ENCODE measurements at places on chromosomes 13 and 19. TPM values are rescaled to one million over a fixed set of nuclear protein-coding genes. Genes with fewer than 3 reads are reported as not detected.

Gene LRRC25
- total RNA-seq, result not detected

Gene RNF225
- total RNA-seq, result 0.53 TPM

Gene LILRB1
- not detected for total RNA-seq

Gene POSTN
- total RNA-seq, result not detected

Gene MIER2
- total RNA-seq, result 19.9 TPM

Gene ZNF878
- total RNA-seq, result not detected

Gene FBL
- 189 TPM for total RNA-seq

Gene CBY2
- total RNA-seq, result not detected

Gene CYTH2
- 49.0 TPM for total RNA-seq

GRCh38 chr19:51946602-51947001, 19.3 kb downstream of the ZNF613 start:
- no peaks in the 10 kb centered on the region for H3K27me3 ChIP-seq
- H3K27ac ChIP-seq, result no peak overlapping the region
- no peak overlapping the region for H3K4me3 ChIP-seq
- no peaks in the 10 kb centered on the region for H3K4me1 ChIP-seq
- H3K36me3 ChIP-seq, result peaks cover 35% of the 10 kb centered on the region
- DNase-seq, result no peak

DNA sequence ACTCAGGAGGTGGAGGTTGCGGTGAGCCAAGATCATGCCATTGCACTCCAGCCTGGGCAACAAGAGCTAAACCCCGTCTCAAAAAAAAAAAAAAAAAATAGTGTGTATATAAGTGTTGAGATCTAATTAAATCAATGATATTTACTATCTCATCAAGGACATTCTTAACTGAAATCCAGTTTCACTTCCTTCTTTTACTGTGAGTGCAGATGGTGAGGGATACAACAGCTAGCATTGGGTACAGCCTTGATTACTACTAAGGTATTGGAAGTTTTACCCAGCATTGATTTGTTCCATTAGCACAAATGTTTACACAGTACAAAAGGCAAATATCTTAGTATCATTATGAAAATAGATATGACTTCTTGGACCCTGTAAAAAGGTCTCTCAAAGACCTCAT, 546.6 kb downstream of the KCTD12 start:
- no peaks in the 10 kb centered on the region for H3K4me1 ChIP-seq
- DNase-seq, result no peak
- no peaks in the 10 kb centered on the region for H3K36me3 ChIP-seq
- H3K27me3 ChIP-seq, result no peaks in the 10 kb centered on the region

DNA sequence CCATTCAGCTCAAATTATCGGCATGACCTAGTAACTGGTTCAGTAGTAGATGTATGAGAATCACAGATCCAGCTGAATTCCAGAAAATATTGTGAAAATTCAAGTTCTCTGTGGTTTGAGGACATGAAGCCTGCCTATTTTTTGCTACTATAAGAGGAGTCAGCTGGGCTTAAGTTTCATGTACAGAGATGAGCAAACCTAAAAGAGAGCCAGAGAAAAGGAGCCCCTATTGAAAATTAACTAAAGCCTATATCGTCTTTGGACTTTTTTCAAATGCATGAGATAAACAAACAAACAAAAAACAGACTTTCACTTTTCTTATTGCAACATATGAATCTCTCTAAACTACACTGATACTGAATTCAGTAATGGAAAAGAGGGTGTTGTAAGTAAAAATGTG, 106.8 kb upstream of the SPRY2 start:
- H3K27me3 ChIP-seq, result no peaks in the 10 kb centered on the region
- H3K27ac ChIP-seq, result no peak overlapping the region
- no peaks in the 10 kb centered on the region for H3K4me1 ChIP-seq
- DNase-seq, result no peak
- no peak overlapping the region for H3K4me3 ChIP-seq
- H3K36me3 ChIP-seq, result no peaks in the 10 kb centered on the region

- no peak overlapping the region for H3K4me3 ChIP-seq
- H3K4me1 ChIP-seq, result peaks cover 9% of the 10 kb centered on the region
- no peak overlapping the region for H3K27ac ChIP-seq
- H3K27me3 ChIP-seq, result no peaks in the 10 kb centered on the region
- peaks cover 90% of the 10 kb centered on the region for H3K36me3 ChIP-seq
Measured at GRCh38 chr19:36060430-36060829, 5.7 kb downstream of the WDR62 start.

DNA sequence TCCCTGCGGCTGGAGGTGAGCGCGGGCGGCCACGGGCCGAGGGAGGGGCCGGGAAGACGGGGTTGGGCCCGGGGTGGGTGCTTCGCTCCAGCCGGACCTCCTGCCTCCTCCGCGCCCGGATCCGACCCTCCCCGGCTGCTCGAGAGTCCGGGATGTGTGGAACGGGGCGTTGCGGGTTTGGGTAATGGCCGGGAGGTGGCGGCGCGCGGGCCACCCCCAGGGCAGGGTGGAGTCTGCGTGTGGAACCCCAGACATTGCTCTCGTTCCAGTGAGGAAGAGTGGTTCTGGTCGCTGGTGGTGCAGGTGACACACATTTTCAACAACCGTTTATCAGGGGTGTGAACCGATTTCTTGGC, 38.8 kb downstream of the ARHGEF7 start:
- H3K4me3 ChIP-seq, result peak overlapping the region; percentile 91
- H3K36me3 ChIP-seq, result peaks cover 33% of the 10 kb centered on the region
- H3K4me1 ChIP-seq, result peaks cover 18% of the 10 kb centered on the region
- H3K27me3 ChIP-seq, result peaks cover 9% of the 10 kb centered on the region
- peak overlapping the region; percentile 88 for H3K27ac ChIP-seq

DNA sequence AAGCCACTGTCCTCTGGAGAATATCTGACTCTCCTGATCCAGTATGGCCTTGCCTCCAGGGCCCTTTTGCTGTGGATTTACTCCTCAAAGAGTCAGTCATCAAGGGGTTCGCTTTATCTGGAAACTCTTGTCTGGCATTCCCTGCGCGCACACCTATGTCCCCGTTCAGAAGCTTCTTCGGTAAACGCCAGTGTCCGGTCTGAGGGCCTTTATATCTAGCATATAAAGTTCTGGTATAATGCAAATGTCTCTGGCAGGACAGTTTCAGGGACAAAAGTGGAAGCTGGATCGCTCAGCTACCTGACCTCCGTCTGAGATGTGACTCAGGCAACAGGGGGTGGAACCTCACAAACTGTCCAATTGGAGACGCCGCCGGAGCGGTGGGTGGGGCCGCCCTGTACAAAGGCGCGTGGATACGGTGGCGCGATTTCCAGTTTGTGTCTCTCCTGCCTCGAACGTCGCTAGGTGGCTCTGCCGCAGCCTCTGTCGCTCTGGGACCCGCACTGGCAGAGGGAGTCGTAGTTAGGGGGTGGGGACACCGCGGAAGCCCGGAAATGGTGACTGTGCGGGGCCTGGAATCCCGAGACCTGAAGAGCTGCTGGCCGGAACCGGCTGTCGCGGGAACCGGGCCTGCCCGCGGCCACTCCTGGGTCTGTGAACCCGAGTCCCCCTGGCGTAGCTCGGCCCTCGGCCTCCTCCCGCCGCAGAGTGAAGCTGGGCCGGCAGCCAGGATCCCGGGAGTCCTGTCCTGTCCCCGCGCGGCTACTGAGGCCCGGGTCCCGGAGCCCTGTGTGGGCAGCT, 10.6 kb upstream of the ZNF709 start:
- H3K36me3 ChIP-seq, result no peaks in the 10 kb centered on the region
- DNase-seq, result peak; percentile 58
- peaks cover 6% of the 10 kb centered on the region for H3K4me1 ChIP-seq
- H3K27ac ChIP-seq, result 0 out of 2 replicates have a peak overlapping the region, but pooled peaks have one; percentile 14
- no peaks in the 10 kb centered on the region for H3K27me3 ChIP-seq
- H3K4me3 ChIP-seq, result peak overlapping the region; percentile 34

DNA sequence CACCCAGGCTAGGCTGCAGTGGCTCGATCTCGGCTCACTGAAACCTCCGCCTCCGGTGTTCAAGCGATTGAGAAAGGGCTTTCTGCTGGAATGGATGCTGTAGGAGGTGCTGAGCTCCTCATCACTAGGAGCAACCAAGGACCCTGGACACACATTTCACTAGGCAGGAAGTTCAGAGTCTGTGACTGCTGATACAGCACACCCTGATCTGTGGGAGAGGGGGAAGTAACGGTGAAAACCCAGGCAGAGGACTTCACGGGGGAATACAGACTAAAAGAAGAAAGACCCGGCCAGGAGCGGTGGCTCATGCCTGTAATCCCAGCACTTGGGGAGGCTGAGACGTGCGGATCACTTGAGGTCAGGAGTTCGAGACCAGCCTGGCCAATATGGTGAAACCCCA, 11.9 kb upstream of the NOTCH3 start:
- no peaks in the 10 kb centered on the region for H3K27me3 ChIP-seq
- no peak for DNase-seq
- peaks cover 24% of the 10 kb centered on the region for H3K4me1 ChIP-seq
- no peak overlapping the region for H3K4me3 ChIP-seq
- no peak overlapping the region for H3K27ac ChIP-seq
- no peaks in the 10 kb centered on the region for H3K36me3 ChIP-seq

DNA sequence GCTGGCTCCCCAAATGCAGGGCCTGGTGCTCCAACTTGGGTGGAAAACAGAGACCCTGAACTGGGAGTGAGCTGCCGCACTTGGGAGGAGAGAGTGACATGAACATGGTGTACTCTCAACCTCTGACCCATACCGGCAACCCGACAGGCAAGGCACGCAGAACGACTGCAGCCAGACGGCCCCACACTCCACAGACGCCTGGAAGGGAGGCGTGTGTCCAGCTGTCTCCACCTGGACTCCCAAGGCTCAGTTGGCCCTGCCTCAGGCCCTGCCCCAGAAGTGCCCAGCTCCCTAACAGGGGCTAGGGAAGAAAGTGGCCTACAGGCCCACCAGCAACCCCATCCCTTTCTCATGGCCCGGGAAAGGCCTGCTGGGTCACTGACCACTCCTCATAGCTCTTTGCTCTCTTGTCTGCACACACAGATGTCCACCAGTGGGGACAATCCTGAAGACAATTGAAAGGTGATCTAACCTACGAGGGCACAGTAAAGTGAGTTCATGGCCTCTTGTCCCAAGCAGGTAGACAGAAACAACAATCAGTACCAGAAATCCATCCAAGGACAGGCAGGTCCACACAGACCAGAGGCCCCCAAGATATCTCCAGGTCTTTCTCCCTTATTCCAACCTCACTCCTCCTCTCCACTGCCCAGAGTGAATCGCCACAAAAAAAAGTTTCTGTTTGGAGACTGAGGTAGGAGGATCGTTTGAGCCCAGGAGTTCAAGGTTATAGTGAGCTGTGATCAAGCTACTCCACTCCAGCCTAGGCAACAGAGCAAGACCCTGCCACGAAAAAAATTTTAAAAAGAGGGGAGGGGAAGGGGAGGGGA, 28.2 kb downstream of the ELL start:
- H3K4me3 ChIP-seq, result no peak overlapping the region
- no peak overlapping the region for H3K27ac ChIP-seq
- no peak for DNase-seq
- peaks cover 13% of the 10 kb centered on the region for H3K4me1 ChIP-seq
- no peaks in the 10 kb centered on the region for H3K27me3 ChIP-seq

DNA sequence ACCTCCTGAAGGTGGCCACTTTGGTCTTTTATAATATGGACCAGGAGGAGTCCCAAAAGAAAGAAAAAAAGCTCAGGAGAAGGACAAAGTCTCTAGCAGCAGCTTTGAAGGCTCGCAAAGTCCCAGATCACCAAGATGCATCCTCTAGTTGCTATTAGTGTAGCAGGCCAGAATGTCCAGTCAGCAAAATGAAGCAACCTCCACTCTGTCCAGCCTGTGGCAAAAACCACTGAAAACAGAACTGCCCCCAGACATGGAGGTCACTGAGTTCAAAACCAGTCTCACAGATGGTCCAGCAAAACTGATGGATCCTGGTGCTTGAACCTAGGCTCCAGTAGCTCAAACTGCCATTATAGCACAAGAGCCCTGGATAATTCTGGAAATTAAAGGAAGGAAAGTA, 10.4 kb downstream of the LILRB4 start:
- H3K4me1 ChIP-seq, result no peaks in the 10 kb centered on the region
- DNase-seq, result no peak
- no peaks in the 10 kb centered on the region for H3K27me3 ChIP-seq
- H3K27ac ChIP-seq, result no peak overlapping the region
- no peak overlapping the region for H3K4me3 ChIP-seq

GRCh38 chr13:75372517-75372916, 109.5 kb downstream of the TBC1D4 start:
- no peaks in the 10 kb centered on the region for H3K36me3 ChIP-seq
- H3K27me3 ChIP-seq, result no peaks in the 10 kb centered on the region
- H3K27ac ChIP-seq, result no peak overlapping the region
- peaks cover 11% of the 10 kb centered on the region for H3K4me1 ChIP-seq
- no peak overlapping the region for H3K4me3 ChIP-seq

GRCh38 chr19:38267761-38268483, 3.5 kb downstream of the SPINT2 start:
- DNase-seq, result no peak
- H3K4me3 ChIP-seq, result no peak overlapping the region
- H3K27ac ChIP-seq, result no peak overlapping the region

GRCh38 chr13:99014522-99014921, 36.7 kb upstream of the DOCK9 start:
- DNase-seq, result no peak
- H3K27me3 ChIP-seq, result no peaks in the 10 kb centered on the region
- H3K4me3 ChIP-seq, result no peak overlapping the region
- no peaks in the 10 kb centered on the region for H3K36me3 ChIP-seq
- H3K4me1 ChIP-seq, result peaks cover 15% of the 10 kb centered on the region

GRCh38 chr19:1935484-1936208, 5.3 kb upstream of the CSNK1G2 start:
- no peak overlapping the region for H3K27ac ChIP-seq
- H3K4me3 ChIP-seq, result no peak overlapping the region
- no peaks in the 10 kb centered on the region for H3K27me3 ChIP-seq
- peaks cover 10% of the 10 kb centered on the region for H3K4me1 ChIP-seq
- peaks cover 3% of the 10 kb centered on the region for H3K36me3 ChIP-seq

DNA sequence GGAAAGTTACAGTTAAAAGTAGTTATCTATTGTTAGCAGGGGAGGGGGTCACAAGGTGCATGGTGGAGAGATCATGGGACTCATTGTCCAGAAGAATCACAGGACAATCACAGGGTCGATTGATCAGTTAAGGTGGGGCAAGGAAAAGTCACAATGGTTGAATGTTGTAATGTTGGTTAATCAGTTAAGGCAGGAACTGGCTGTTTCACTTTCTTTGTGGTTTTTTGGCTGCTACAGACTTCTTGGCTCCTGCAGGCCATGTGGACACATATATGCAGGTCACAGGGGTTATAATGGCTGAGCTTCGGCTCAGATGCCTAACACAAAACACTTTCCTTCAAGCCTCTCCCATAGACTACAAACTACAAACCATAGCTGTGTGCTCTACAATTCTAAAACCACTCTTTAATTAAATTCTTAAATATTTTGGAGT, 6.9 kb upstream of the ZNF431 start:
- H3K27ac ChIP-seq, result no peak overlapping the region
- no peaks in the 10 kb centered on the region for H3K36me3 ChIP-seq
- no peaks in the 10 kb centered on the region for H3K27me3 ChIP-seq
- H3K4me1 ChIP-seq, result no peaks in the 10 kb centered on the region
- DNase-seq, result no peak

GRCh38 chr13:72025836-72026235, 158.8 kb upstream of the DACH1 start:
- H3K27ac ChIP-seq, result no peak overlapping the region
- DNase-seq, result no peak
- H3K27me3 ChIP-seq, result no peaks in the 10 kb centered on the region
- no peaks in the 10 kb centered on the region for H3K4me1 ChIP-seq
- H3K36me3 ChIP-seq, result no peaks in the 10 kb centered on the region
- no peak overlapping the region for H3K4me3 ChIP-seq

GRCh38 chr19:52666506-52666905, 28.4 kb upstream of the ZNF83 start:
- no peak overlapping the region for H3K27ac ChIP-seq
- peaks cover 25% of the 10 kb centered on the region for H3K36me3 ChIP-seq
- no peaks in the 10 kb centered on the region for H3K27me3 ChIP-seq
- DNase-seq, result no peak
- H3K4me1 ChIP-seq, result peaks cover 2% of the 10 kb centered on the region
